ENCODE measurements at places on chromosomes 16 and 17.

DNA sequence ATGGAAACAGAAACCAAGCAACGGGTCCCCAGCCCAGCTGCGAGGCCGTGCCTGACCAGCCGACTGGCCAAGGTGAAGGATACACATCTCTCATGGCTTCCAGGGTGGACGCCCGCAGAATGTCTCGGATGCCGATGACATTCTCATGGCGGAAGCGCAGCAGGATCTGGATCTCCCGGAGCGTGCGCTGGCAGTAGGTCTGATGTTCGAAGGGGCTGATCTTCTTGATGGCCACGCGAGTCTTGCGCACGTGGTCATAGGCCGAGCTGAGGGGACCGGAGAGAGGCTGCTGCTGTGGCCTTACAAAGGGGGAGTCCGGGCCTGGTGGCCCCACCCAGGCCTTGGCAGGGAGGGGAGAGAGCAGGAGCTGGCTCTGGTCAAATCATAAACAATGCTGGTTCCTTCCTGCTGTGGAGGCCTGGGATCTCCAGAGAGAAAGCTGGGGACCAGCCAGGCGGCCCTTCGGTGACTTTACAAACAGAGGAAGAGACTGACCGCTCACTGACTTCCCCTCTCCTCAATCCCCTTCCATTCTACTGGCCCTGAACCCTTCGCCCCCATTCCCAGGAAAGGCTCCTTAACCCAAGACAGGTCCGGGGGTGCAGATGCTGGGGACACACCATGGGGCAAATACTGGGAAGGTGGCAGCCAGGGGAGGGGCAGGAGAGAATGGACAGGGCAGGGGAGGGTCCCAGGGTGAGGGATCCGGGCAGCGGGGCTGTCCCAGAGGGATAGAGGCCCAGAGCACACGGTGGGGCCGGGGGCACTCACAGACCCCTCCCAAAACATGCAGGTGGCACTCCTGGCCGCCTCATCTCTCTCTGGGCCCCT lies 1.1 kb downstream of the MAPK3 start:
- DNase-seq = no peak

DNA sequence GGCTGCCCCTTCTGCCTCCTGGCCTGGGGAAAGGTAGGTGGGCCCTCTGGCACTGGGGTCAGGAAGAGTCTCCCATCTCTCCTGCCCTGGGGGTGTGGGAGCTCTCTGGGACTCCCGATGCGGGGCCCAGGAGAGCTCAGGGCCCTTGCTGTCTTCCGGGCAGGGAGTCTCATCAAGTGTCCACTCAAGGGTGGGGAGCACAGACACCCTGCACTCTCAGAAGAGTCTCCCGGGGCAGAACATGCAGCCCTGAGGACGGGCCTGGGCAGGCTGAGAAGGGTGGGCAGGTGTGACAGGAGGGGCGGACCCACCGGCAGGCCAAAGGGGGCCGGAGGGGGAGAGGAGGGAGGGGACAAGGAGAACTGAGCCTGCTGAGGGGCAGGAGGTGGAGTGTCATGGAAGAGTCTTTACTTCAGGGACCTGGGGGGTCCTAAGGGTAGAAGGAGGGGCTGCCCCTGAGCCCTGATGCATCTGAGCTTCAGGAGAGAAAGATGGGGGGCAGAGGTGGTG lies 8.4 kb upstream of the PKMYT1 start:
- DNase-seq = no peak

GRCh38 chr16:52099382-52099781 lies 447.6 kb downstream of the TOX3 start:
- no peak for DNase-seq

DNA sequence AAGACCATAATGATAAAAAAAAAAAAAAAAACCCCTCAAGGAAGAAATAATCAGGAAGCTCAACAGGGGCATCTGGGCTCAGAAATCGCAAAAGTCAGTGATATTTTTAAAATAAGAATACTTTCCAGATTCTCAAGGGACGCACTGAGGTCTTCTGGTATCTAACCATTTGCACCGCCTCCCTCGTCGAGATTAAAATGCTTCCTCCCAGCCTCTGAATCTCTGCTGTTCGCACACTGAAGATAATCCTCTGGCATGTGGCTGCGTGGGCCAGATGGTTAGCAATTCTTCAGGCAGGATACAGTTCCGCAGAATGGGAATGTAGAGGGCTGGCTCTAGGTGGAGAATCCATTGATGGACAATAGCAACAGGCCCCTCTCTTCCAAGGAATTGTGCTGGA lies 211.7 kb upstream of the CDH5 start:
- DNase-seq = no peak

- no peak for DNase-seq
Measured at GRCh38 chr16:73183611-73184092, 135.7 kb upstream of the ZFHX3 start.

DNA sequence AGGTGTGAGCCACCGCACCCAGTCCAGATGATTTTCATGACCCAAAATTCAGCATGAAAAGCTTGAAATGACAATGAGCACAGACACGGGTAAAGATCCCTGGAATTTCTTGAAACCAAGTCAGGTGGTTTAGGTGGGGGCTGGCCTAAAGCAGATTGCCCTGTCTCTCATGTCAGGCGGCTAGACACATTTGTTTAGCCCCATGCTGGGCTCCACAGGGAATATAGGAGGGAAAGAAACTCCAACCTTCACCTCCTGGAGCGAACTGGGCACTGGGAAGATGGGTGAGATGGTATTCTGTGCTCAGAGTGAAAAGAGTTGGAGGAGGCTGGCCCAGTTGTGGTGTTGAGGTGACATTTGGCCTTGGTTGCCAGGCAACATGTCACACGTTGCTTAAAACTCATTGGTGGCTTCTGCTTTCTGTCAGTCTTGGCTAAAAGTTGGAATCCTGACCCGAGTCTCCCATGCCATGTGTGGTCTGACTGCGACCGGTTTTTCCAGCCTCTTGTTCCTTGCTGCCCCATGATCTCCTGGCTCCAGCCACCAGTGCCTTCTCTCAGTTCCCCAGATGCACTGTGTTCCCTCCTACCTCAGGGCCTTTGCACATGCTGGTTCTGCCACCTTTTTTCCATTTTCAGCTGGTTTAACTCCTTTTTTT lies 113.7 kb downstream of the ABCC6 start:
- no peak for DNase-seq

DNA sequence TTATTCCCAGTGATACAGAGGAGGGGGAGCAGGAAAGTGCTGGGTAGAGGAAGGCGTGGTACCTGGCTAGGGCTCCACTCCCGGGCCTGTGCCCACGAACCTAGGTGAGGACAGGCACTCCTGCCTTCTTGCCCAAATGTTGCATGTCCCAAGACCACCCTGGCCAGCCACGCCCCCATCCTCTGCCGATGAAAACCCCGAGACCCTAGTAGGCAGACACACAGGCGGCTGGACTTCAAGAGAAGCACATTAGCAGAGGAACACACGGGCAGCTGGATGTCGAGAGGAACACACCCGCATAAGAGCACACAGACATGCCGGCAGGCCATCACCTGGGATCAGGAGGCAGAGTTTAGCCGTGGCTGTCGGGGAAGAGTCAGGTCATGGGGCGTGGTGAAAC lies 1386.5 kb upstream of the GOT2 start:
- no peak for DNase-seq

All from ELR (cell line).